Activated naive CD8-positive, alpha-beta T cell treated with anti-CD3 and anti-CD28 coated beads, Interleukin-2, amount 10 ng/mL, durations not matched to agents 7 days and 5 days (primary cell): ENCODE measurements at places on chromosomes 7 and 10.

DNA sequence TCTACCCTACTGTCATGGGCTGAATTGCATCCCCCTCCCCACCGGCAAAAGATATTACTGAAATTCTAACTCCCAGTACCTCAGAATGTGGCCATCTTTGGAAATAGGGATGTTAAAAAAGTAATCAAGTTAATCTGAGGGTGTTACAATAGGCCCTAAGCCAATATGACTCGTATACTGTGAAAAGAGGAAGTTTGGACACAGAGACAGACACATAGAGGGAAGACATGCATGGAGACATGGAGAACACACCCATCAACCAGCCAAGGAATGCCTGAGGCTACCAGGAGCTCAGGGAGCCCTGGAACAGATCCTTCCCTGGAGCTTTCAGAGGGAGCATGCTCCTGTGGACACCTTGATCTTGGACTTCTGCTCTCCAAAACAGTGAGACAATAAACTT, 138.2 kb upstream of the ADO start:
- no peak for DNase-seq

- DNase-seq = no peak
Measured at GRCh38 chr10:85602713-85603112, 763.9 kb downstream of the GRID1 start.

- DNase-seq = no peak
Measured at GRCh38 chr10:6102128-6102527, 13.3 kb downstream of the RBM17 start.

GRCh38 chr10:45470098-45471012, 96.3 kb downstream of the ALOX5 start:
- DNase-seq = peak; percentile 68

- no peak for DNase-seq
Measured at GRCh38 chr7:23788843-23789242, 78.8 kb downstream of the STK31 start.

- no peak for DNase-seq
Measured at GRCh38 chr7:45584261-45585210, 10.4 kb downstream of the ADCY1 start.

DNA sequence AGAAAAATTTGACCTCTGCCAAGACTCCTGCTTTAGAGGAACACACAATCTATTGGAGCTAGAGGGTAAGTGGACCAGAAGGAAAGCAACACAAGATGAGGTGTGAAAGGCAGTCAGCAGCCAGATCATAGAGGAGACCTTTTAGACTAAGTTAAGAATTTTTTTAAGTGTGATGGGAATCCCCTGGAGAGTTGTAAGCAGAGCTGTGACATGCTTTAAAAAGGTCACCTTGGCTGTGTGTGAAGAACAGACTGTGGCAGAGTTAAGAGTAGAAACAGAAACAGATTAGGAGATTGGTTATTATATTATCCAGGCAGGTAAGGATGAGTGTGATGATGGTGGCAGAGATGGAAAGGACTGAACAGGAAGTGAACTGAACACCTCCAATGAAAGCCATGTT, 23.5 kb downstream of the CPEB3 start:
- no peak for DNase-seq

- no peak for DNase-seq
Measured at GRCh38 chr10:61754587-61755550, 92.1 kb downstream of the CABCOCO1 start.

GRCh38 chr7:13737563-13737962, 251.9 kb downstream of the ETV1 start:
- DNase-seq = no peak

- no peak for DNase-seq
Measured at GRCh38 chr10:57950442-57950974, 317.2 kb downstream of the IPMK start.

DNA sequence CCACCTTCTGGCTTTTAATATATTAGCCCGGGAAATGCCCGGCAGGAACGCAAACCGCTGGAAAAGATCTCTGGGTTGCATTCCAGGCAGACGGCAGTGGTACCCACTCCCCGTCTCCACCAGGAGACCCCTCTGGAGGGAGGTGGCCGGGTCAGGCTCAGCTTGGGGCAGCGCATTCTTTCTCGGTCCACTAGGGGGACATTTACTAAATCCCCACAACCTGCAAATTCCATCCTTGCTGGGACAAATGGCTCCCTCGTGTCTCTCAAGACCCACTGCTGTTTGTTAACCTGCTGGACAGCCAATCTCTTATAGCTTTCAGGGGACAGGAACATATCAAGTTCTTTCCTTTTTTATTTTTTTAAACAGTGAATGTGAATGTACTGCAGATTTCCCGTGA, 45.8 kb upstream of the CARD11 start:
- no peak for DNase-seq

- DNase-seq = no peak
Measured at GRCh38 chr7:116630357-116630756, 41.6 kb upstream of the MET start.

DNA sequence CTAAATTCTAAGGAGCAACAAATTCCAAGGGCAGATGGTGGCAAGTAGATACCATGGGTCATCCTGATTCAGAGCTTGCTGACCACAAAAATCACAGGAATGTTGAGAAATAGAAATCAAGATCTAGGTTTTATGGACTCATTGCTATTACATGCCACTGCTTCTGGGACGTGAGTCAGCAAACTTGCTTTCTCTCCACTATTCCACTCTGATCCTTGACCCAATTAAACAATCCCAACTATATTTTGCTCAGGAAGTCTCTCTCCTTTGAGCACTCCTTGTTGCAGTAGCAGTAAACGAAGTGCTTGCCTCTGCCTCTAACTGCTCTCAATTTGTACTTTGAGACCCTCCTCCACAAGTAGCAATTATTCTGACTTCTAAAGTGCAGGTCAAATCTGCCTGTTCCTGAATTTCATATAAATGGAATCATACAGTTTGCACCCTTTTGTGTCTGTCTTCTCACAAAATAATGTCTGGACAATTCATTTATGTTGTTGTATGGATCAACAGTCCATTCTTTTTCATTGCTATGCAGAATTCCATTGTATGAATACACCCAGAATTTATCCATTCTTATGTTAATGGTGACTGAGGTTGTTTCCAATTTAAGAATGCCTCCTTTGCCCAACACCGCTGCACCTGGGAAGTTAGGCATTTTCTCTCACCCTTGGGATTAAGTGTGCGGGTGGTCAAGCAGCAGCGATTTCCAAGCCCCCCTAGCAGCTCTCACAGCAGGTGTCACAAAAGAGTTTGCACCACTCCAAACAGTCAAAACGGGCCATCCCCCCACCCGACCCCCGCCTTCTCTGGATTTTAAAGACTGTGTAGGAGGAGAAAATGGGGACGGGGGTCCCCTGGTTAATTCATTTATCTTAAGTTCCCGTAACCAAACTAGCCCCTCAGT, 35.9 kb downstream of the ACSM6 start:
- DNase-seq = no peak

GRCh38 chr10:4409319-4409718, 416.7 kb upstream of the AKR1E2 start:
- no peak for DNase-seq

DNA sequence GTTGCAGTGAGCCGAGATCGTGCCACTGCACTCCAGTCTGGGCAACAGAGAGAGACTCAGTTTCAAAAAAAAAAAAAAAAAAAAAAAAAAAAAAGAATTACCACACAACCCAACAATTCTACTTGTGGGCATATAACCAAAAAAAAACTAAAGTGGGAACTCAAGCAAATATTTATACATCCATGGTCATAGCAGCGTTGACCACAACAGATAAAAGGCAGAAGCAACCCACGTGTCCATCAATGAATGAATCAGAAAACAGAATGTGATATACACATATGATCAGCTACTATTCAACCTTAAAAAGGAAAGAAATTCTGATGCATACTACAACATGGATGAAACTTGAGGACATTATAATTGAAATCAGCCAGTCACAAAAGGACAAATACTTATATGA, 179.3 kb upstream of the NEBL start:
- no peak for DNase-seq

DNA sequence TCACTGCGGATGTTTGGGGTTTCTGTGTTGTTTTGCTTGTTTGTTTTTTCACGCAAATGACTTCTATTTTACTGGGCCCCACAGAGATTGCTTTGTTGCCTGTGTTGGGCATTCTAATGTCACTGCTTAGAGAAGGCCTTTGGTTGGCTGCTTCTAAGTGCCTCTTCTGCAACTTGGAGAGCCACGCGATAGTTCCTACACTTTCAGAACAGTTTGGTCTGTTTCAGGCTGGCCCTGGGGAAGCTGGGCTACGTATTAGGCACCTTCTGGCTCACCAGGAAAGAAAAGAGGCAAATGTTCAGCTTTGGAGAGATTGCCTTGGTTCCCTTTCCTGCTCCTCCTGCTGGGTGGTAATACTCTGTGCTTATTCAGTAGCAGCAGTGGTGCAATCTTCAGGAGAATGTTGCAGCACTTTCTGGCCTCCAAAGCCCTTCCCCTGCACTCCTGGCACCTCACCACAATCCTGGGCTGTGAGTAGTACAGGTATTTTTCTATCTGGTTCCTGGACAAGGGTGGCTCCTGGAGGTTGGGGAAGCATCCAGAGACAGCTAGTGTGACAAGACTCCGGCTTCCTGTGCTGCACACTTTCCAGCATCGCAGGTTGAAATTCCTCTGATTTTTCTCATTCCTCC, 1.2 kb downstream of the ANTXRL start:
- no peak for DNase-seq

GRCh38 chr10:71092812-71093401, 119.5 kb upstream of the UNC5B start:
- no peak for DNase-seq

DNA sequence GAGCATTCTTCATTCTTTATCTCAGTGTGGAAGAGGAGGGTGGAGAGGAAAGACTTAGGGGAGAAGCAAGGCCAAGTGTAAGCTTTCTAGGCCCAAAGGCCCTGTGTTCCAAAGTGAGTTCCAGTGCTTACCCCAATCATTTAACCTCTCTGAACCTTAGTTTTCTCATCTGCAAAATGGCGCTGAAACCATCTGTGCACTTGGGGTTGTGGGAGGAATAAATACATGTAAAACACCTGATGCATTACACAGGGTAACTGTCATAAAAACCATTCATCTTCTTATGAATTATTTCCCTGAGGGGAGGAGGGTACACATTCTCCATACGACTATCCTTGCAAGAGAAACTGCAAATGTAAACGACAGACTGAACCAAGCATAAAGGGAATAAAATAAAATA, 19.0 kb downstream of the PIK3AP1 start:
- DNase-seq = no peak

- no peak for DNase-seq
Measured at GRCh38 chr10:99661377-99661763, 2.1 kb downstream of the ENTPD7 start.

GRCh38 chr10:109933984-109934565, 10.8 kb upstream of the XPNPEP1 start:
- DNase-seq = peak; percentile 53

- no peak for DNase-seq
Measured at GRCh38 chr7:12619461-12620069, 49.0 kb downstream of the SCIN start.

GRCh38 chr10:58451193-58451889, 61.3 kb upstream of the BICC1 start:
- no peak for DNase-seq

- no peak for DNase-seq
Measured at GRCh38 chr10:72146559-72147323, 58.4 kb upstream of the SPOCK2 start.

GRCh38 chr7:97145068-97145467, 27.6 kb downstream of the SDHAF3 start:
- DNase-seq = no peak
